ENCODE measurements at places on chromosomes 2 and 18. TPM values are rescaled to one million over a fixed set of nuclear protein-coding genes. Genes with fewer than 3 reads are reported as not detected.

AGAP1 gene
- total RNA-seq = 2.2 TPM

CXCR4 gene
- total RNA-seq = 89.3 TPM

GDF7 gene
- total RNA-seq = not detected

CXCR2 gene
- total RNA-seq = 0.32 TPM

SKA1 gene
- total RNA-seq = 48.3 TPM

TMEM247 gene
- total RNA-seq = not detected

CD207 gene
- total RNA-seq = not detected

TRAK2 gene
- total RNA-seq = 25.6 TPM

SLC9A2 gene
- 0.04 TPM for total RNA-seq

SKOR2 gene
- total RNA-seq = 0.14 TPM

PROC gene
- not detected for total RNA-seq

RMND5A gene
- 44.3 TPM for total RNA-seq

SEMA4F gene
- 7.4 TPM for total RNA-seq

UBR3 gene
- 26.1 TPM for total RNA-seq

GALNT3 gene
- 5.5 TPM for total RNA-seq

SERTAD2 gene
- 14.5 TPM for total RNA-seq

REG1B gene
- total RNA-seq = not detected

HK2 gene
- total RNA-seq = 105 TPM

TEX44 gene
- not detected for total RNA-seq

LCT gene
- total RNA-seq = 0.16 TPM

HOXD1 gene
- total RNA-seq = not detected

ATOH8 gene
- not detected for total RNA-seq

EDAR gene
- 0.78 TPM for total RNA-seq

MOGAT1 gene
- total RNA-seq = not detected

UXS1 gene
- total RNA-seq = 35.6 TPM

ERBB4 gene
- total RNA-seq = not detected

SGO2 gene
- 56.7 TPM for total RNA-seq

AQP12B gene
- not detected for total RNA-seq

MEP1B gene
- not detected for total RNA-seq

ABCB11 gene
- not detected for total RNA-seq

CNTNAP5 gene
- not detected for total RNA-seq

SERPINB7 gene
- not detected for total RNA-seq

TXNDC2 gene
- total RNA-seq = not detected

Measured in activated CD4-positive, alpha-beta T cell treated with anti-CD3 and anti-CD28 coated beads for 36 hours (primary cell).